ENCODE measurements at places on chromosomes 1 and 21.

DNA sequence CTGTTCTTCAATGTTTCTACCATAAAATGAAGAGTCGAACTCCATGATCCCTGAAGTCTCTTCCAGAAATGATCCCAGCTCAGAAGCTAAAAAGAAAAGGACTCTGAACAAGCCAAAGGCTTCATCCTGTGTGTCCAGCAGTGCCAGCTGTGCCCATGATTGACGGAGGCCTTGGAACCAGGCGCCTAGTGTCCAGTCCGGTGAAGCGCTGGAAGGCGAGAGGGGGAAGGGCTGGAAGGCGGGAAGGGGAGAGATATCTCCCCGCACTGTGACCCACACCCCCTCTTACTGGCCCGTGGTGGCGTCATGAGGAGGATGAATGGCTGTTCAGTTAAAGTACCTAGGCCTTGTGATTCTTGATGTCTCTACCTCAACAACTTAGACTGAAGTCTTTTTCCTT is 10.4 kb upstream of the PLEKHA6 start:
- DNase-seq, result no peak

DNA sequence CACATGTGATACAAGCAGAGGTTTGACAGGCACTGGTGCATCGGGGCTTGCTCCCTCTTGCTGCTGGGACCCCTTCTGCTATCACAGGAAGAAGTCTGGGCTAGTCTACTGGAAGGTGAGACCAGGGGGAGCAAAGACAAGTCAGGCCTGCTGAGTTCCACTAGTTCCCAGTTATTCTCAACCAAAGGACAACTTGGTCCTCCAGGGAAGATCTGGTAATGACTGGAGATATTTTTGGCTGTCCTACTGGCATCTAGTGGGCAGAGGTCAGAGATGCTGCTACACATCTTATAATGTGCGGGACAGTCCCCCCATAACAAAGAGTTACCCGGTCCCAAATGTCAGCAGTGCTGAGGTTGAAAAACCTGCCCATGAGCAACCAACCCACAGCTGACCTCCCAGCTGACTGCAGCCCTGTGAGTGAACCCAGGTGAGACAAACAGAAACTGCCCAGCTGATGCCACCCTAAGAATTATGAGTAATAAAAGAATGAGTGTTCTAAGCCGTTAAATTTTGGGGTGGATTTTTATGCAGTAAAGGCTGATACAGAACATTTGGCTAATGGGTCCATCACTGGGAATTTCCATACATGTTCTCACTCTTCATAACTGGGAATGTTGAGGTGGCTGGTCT is 71.6 kb downstream of the NENF start:
- DNase-seq, result no peak

DNA sequence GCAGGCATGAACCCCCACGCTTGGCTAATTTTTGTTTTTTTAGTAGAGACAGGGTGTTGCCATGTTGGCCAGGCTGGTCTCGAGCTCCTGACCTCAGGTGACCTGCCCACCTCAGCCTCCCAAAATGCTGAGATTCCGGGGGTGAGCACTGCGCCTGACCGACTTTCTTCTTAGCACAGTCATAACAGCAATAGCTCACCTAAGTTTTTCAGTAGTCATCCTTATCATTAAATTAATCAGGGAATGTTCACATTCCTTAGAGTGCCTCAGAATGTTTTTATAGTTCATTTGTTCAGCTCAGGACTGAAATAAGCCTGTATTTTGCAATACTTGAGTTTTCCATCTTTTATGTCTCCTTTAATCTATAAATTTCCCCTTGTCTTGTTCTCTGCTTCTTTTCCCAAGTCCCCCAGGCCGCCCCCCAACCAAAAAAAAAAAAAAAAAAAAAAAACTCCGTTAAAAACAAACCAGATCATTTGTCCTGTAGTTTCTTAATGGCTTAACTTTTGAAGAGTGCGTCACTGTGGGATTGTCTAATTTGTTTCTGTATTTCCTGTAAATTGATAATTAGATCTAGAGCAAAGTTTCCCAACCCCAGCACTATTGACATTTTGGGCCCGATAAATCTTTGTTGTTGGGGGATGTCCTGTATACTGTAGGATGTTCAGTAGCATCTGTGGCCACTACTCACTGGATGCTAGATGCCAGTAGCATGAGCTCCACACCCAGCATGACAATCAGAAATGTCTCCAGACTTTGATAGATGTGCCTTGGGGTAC is 120.7 kb downstream of the ITSN1 start:
- no peak for DNase-seq

- no peak for DNase-seq
These were observed 21.6 kb downstream of the RIPK4 start for GRCh38 chr21:41745026-41745820.

DNA sequence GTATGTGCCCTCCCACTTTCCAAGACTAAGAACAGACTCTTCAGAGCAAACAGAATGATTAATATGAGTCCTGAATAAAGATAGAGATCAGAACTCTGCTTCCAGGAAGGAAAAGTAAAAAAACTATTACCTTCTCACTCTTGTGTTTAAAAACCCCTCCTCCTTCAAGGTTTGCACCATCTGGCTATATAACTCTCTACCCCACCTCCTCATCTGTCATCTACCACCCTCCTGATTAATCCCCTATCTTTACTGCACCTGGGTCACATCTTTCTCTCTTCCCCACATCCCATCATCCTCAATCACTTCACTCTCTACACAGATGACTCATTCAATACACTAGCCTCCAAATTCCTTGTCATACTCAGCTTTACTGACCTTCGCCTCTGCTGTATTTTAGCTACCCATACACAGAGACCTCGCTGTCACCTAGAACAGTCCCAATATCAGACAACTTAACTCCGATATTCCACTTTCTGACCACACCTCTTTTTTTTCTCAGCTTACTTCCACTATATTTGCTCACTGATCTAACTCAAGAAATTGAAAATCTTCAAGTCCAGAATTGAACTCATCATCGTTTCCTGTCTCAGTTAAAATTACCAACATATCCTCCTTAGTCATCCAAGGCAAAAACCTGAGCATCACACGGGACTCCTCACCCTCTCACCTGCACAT is 3.7 kb downstream of the SCMH1 start:
- no peak for DNase-seq

- DNase-seq, result no peak
These were observed 46.1 kb downstream of the ITSN1 start for GRCh38 chr21:33688353-33688752.

- DNase-seq, result no peak
These were observed 46.4 kb downstream of the NUAK2 start for GRCh38 chr1:205275133-205275532.

DNA sequence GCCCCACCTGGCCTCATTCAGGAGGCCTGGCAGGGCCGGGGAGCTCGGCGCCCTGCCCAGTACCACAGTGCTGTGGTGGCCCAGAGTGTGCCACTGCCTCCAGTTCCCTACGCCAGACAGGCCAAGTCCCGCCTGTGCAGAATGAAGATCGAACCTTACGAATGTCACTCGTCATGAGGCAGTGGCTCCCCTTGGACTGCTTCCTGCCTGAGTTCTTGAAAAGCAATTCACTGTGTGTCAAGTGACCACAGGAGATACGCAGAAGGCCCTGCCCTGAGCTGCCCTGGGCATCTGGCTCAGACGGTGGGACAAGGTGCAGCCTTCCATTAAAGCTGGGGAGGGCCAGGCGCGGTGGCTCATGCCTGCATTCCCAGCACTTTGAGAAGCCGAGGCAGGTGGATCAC is 49.6 kb upstream of the LRP8 start:
- DNase-seq, result no peak

All from NCI-H187 treated with DMSO at 0.1 percent for 48 hours (cell line).